ENCODE measurements at places on chromosomes 13 and 19. TPM values are rescaled to one million over a fixed set of nuclear protein-coding genes. Genes with fewer than 3 reads are reported as not detected.
A peak's percentile ranks its signal among the peaks of the same experiment; 100 is the strongest.

POU2F2 gene
- total RNA-seq, result not detected

SH2D3A gene
- 0.32 TPM for total RNA-seq

CFAP97D2 gene
- not detected for total RNA-seq

FGF9 gene
- 0.03 TPM for total RNA-seq

GRCh38 chr13:73136776-73137175, 78.0 kb downstream of the KLF5 start:
- DNase-seq, result no peak

- peak; percentile 63 for DNase-seq
Measured at GRCh38 chr19:1513499-1514294, 878 bp upstream of the ADAMTSL5 start.

DNA sequence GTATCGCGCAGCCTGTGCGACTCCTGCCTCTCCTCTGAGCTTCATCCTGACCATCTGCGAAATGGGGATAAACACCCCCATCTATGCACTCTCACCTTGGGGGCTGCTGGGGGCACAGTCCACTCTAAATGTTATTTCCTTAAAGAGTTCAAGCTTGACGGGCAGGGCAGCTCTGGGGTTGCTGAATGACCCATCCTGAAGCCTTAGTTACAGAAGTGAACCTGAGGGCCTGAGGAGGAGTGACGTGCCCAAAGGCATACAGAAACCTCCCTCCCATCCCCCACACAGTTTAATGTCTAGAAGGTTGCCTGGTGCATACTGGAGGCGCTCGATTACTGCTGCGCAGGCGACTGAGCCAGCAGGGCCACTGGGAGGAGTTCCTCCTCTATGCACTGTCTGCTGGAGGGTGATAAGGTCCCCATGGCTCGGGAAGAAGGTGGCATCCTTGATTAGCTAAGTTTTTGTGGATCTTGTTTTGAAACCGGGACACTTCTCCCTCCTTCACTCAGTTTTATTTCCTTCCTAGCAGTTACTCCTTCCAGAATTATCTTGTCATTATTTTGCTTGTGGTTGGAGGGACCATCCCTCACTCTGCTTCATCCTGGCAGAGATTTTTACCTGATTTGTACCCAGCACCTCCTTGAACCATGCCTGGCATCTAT, 572 bp upstream of the FKBP8 start:
- DNase-seq, result peak; percentile 84

GRCh38 chr13:105787632-105788031, 747.8 kb downstream of the EFNB2 start:
- no peak for DNase-seq

DNA sequence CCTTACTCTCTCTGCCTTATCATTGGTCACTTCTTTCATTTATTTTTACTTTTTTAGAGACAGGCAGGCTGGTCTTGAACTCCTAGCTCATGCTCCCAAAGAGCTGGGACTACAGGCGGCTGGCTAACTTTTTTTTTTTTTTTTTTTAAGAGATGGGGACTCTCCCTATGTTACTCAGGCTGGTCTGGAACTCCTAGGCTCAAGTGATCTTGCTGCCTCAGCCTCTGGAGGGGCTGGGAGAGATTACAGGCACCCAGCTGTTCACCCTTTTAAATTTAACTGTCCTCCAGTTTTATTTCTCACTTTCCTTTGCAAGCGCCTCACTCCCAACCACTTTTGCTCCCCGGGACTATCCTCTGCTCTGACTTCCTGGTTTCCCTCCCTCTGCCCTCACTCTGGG, 5.6 kb upstream of the CLDN10 start:
- DNase-seq, result no peak

DNA sequence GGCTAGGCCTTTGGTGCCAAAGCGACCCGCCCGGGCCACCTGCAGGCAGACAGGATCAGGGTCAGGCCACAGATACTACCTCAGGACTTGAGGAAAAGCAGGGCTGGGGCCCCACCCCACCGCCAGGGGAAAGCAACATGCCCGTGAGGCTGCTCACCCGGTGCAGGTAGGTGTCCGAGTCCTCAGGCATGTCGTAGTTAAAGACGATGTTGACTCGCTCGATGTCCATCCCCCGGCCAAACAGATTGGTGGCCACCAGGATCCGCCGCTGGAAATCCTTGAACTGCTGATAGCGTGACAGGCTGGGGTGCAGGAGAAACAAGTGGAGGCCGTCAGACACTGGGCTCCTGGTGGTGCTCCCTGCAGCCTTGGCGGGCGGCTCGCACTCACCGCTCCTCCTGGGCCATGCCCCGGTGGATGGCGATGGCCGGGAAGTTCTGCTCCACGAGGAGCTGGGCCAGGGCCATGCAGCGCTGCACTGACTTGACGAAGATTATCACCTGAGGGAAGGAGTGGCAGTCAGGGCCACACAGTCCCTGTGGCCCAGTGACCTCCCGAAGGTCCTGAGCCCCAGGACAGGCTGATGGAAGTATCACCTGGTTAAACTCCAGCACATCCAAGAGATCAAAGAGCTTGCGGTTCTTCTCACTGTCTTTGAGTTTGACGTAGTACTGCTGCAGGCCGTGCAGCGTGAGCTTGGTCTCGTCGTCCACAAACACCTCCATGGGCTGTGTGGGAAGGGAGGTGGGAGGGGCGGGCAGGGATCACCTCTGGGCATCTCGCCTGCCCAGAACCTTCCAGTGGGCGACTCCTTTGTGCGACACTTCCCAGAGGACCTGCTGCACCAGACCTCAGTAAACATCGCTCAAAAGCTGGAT, 9.8 kb downstream of the DDX39A start:
- no peak for DNase-seq

DNA sequence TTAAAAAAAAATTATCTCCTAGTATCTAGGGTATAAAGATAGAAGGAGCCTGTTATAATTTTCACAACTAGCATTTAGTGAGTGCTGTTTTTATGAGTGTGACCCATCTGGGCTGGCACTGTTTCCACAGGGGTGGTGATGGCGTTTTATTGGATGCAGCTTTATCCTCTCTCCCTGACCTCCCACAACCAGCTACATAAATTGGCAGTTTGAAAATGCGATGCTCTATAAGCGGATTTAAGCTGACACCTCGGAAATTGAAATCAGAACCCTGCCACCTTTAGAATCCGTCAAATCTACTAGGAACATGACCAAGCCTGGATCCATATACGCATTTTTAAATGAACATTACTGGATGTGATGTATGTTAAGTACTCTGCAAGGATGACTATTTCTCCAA, 44.9 kb downstream of the MYO16 start:
- DNase-seq, result no peak

DNA sequence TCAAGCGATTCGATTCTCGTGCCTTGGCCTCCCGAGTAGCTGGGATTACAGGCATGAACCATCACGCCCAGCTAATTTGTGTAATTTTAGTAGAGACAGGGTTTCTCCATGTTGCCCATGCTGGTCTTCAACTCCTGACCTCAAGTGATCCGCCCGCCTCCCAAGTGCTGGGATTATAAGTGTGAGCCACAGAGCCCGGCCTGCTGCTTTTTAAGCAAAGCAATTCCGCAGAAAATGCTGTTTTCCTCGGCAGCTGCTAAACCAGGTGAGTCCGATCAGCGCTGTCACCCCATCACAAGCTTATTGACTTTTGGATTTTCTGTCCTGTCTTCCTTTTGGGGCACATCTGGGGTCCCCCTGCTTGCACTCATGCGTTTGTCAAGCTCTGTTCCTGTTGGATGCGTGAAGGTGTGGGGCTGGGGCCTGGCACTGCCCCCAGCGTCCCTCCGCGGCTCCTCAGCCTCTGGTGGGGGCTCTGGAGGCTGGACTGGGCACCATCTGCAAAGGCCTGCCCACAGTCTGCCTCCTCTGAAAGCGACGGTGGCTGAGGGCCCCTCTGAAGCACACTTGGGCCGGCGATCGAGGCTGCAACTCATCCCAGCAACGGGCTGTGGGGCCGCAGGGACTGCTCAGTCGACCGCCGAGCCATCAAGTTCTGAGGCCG, 25.7 kb downstream of the CEBPG start:
- no peak for DNase-seq

DNA sequence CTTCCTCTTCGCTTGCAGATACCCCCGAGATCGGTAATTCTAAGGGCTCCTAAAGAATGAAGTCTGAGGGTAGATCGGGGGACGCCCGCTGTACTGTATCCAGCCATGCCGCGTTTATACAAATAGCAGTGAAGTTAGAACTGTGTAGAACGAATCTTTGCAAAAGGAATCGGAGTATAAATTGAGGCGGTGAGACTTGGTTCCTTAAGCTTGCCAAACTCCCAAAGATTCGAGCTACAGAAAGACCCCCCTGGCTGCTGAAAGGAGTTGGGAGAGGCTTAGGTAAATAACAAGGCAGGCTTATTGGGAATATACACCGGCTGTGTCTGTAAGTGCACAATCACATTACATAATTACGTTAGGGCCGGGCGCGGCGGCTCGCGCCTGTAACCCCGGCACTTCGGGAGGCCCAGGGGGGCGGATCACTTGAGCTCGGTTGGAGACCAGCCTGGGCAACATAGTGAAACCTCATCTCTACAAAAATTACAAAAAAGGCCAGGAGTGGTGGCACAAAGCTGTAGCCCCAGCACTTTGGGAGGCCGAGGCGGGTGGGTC, 12.2 kb downstream of the TMEM160 start:
- DNase-seq, result no peak

DNA sequence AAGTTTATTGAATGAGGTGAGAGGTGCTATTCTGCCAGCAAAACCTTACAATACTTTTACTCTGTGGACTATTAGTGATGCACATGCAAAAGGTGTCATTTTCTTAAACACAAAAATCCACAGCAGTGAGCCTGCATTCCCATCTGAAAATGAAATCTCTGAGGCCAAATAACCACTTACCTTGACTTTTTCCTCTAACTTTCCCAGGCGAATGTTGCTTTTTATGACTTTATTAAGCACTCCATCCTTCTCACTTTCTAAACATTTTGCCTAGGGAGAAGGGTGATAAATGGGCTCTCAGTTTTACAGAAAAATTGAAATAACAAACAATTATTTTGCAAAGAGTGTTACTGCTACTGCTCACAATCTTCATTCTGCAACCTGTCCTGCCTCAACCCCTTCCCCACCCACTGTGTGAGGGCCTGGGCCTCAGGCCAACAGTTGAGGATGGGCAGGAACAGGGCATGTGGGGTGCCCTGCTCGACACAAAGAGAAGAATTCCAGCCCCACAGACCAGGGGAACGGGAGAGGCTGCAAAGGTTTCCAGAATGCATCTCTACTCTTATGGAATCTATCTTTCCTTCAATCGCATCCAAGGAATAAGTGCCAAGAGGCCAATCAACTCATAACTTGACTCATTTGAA, 18.1 kb upstream of the SLC7A9 start:
- no peak for DNase-seq

DNA sequence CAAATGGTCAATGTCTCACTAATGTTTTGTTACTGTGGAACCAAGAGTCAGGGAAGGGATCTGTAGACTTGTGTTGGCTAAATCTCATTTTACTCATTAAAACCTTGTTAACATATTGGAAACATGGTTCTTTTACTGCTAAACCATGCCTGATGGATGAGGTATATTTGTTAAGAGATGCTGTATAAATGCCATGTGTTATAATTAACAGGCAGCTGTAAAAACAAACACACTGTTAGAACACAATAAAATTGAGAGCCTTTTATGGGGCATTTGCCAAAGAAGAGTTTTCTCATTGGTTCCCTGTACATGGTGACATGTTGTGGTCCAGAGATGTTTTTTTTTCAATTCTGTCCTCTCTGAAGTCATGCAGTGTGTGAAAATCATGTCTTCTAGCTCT, 121.9 kb downstream of the ESD start:
- no peak for DNase-seq

GRCh38 chr19:54183431-54183830, 5.9 kb downstream of the MBOAT7 start:
- DNase-seq, result no peak

DNA sequence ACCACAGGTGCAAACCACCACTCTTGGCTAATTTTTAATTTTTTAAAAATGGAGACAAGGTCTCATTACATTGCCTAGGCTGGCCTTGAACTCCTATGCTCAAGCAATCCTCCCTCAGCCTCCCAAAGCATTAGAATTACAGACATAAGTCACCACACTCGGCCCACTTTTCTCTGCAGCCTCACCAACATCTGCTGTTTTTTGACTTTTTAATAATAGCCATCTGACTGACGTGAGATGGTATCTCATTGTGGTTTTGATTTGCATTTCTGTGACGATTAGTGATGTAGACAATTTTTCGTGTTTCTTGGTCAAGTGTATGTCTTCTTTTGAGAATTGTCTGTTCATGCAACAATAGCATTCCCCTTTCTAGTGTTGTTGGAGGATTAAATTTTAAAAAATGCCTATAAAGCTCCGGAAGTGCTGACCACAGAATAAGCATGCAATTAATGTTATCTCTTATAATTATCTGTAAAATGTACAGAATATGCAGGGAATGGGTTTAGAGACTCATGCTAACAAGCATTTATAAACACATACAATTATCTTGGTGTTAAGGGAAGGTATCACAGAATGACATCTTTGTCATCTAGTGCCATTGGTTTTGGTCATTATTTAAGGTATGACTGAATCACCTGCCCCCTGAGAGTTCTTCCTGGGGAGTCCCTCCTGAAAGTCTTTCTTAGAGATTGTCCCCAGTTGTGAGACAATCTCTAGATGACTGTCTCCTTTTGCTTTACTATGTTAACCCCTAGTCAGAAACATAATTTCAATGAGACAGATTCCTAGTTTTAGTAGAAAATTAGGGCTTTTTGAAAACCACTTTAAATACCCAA, 118.5 kb upstream of the SERTM1 start:
- DNase-seq, result no peak

GRCh38 chr13:40130871-40131636, 475.6 kb downstream of the COG6 start:
- DNase-seq, result peak; percentile 55

DNA sequence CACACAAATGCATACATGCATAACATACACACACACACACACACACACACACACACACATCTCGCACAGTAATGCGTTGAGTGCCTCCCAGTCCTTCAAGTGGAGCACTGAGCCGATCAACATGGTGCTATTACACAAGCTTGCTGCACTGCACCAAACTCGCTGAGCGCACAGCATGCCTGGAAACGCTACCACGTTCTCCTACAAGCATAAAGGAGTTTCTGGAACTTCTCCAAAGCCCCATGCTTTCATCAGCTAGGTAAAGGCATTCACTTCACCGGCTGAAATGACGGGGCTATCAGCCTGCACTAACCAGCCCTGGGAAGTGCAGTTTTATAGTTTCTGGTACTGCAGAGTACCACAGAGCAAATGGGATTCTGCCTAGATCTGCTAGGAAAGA, 92.7 kb downstream of the FGF14 start:
- no peak for DNase-seq

DNA sequence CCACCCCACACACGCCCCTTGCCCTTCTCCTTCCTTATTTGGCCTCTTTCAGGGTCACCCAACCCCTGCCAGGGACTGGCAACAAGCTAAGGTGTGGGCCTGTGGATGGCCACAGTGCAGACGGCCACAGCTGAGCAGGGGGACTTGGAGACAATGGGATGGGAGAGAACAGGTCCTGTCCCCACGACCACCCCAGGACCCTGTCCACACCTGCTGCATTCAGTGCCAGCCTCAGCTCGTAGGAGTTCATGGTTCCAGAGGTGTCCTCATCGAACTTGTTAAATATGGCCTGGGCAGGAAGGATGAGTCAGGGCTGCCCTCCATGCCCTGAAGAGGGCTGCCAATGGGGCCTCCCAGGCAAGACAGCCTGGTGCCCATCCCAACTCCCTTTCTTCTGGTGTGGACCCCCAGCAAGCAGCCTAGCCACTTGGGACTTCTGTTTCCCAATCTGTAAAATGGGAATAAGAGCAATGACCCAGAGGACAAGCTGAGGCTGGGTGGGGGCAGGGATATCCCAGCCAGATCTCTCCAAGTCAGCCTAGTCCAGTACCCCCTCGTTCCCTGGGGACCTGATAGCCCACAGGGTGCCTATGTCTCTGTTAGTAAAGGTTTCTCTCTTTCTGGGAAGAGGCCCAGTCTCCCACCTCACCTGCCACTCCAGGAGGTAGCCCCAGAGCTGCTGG, 10.6 kb downstream of the CAPN12 start:
- DNase-seq, result no peak

GRCh38 chr13:95437561-95437960, 115.0 kb upstream of the CLDN10 start:
- DNase-seq, result no peak
